ENCODE measurements at places on chromosomes 3 and 15.

DNA sequence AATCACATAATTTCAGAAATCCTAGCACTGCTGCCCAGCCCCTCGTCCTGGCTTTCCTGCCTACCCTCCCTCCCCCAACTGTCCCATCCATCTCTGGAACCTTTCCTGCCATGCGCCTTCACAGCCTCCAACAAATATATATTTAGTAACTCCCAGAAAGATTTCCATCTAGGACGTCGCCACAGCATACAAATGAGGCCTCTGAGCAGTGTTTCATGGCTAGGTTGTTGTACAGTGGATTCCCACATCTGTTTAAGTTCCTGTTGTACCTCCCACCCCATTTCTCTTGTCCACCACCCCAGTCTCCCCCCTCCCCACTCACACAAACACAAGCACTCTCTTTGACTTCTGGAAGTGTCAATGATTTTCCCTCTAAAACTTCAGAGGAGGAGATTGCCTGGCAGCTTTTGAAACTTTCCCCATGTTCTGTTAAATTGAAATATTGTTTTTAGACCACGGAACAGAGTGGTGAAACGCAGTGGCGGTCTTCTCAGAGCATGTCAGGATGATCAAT is 280.3 kb upstream of the RORA start:
- DNase-seq = no peak

DNA sequence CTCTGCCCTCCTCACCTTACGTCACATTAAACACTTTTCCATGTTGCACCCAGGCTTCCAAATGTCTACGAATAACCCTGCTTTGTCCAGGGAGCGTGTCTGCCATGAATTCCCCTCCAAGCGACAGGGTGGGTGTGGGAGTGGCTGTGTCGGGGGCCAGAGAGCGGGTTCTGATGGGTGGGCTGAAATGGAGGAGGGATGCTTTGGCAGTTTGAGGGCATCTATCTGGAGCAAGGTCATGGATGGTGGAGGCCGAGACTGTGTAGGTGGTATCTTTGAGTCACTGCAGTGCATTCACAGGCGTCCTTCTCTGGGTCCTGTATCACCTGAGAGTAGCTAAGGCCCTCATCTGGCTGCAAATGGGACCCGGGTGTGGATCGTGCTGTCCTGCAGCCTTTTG is 36.6 kb downstream of the SMAD6 start:
- no peak for DNase-seq

DNA sequence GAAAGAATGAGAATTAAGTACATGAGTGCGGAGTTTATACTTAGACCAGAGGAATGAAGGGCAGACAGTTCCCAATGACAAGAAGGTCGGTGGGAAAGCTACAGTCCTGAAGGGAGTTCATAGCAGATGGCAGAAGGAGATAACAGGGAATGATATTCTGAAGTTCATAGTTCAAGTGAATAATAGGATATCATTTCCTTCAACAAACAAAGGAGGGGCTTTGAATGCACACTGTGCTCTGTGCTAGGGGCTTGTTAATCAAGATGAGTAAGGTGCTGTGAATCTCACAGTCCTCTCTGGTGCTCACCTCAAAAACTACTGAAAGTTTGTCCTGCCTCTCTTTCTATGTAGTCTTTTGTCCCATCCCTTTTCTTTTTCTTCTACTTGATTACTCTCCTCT is 41.9 kb downstream of the SIDT1 start:
- peak; percentile 41 for DNase-seq

GRCh38 chr3:156615592-156616173 is 58.7 kb upstream of the TIPARP start:
- peak; percentile 67 for DNase-seq

GRCh38 chr3:143970773-143971358 is 757 bp upstream of the DIPK2A start:
- DNase-seq = peak; percentile 74

DNA sequence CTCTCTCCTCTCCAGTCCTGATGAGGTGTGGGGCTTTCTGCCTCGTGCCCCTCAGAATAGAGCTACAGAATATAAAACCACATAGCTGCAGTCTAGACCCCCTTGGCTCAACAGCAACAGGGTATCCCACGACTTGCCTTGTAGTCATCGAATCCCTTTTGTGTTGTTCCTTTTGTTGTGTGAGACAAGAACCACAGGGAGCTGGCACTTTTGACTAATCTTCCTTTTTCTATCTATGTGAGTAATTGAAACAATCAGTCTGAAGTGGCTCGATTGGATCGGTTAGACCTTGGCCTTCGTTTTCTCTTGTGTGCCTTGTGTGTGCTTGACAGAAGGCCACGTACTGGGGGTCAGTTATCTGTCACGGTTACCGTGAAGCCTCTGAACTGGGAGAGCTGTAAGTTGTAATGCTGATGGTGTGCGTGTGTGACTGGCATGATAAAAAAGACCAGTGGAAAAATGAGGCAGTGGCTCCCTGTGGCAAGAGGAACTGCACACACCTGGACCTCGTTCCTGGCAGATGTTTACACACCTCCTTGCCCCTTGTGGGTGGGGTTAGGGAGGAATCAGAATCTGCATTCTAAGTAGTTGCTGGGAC is 23.2 kb upstream of the IQCF6 start:
- no peak for DNase-seq

GRCh38 chr15:42632105-42632675 is 56.8 kb downstream of the STARD9 start:
- no peak for DNase-seq

DNA sequence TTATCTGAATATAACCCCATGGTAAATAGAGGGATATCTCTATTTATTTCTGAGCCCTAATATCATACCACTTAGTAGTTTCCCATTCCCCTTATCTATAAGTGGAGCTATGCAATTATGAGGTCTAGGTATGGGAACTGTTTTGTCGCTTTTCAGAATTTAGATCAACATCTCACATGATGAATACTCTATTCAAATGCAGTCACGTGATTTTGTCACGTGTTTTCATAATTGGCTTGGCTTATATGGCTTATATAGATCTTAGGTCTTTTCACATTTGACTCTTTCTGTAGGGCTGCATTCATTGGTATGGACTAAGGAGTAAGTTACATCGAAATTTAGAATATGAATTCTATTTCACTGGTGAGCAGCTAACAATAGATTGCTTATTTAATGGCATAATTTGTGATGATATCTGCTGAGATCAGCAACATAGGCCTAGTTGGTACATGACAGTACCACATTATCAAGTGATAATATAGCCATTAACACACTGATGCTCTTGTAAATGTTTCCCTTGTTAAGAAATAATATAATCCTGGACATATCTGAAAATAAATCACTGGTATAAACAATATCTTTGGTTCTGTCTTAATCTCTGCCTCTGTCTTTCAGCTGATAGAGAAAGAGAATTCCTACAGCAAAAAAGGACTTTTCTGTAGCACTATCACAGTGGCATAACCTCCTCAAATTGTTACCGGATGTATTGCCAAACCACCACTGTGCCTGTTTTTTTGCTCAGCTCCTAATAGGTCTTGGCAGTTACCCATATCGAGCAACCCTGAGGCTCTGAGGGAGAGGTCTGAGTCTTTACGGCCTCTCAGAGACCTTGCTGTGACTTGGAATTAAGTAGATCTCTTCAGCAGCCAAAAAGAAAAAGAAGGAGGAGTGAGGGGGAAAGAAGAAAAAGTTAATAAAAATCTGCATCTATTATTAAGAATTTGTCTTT is 357.1 kb downstream of the ZPLD1 start:
- DNase-seq = no peak

GRCh38 chr3:16886303-16886683 is 1.5 kb downstream of the PLCL2 start:
- DNase-seq = peak; percentile 20

DNA sequence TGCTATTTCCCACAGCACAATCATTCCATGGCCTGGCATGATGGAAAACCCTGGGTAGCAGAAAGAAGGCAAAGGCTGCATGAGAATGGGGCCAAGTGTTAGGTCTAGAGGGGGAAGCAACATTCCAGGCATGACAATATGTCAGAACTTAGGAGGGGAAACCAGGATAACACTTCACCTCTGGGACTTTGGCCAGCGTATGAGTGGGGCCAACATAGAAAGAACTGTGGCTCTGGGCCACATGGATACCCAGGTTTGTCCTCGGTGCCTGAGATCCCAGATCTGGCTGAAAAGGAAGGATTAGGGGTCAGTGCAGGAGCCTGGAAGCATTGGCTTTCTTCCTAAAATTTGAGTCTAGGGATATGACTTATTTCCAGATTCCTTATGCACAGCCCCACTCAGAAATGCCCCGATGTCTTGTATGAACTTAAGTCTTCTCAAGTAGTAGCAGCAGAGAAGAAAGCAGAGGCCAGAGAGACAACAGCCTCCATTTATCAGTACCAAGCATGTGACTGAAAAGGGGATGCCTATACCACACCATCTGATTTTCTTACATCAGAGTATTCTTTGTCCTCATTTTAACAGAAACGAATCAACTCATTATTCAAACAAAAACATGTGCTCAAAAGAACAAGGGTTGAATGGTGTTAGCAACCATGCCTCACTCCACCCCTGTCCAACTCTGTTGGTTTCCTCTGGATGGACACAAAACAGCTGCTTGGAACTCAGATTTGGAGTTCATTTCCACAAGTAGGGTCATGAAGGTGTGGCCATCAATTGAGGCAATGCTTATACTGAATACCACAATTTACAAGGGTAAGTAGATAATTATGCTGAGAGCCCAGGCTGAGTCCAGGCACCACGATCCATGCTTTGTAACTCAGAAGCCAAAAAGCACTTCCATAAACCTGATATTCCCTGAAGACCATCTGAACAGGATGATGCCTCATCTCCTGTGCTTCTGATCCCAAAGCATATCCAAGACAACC is 43.7 kb upstream of the NDUFB4 start:
- no peak for DNase-seq

DNA sequence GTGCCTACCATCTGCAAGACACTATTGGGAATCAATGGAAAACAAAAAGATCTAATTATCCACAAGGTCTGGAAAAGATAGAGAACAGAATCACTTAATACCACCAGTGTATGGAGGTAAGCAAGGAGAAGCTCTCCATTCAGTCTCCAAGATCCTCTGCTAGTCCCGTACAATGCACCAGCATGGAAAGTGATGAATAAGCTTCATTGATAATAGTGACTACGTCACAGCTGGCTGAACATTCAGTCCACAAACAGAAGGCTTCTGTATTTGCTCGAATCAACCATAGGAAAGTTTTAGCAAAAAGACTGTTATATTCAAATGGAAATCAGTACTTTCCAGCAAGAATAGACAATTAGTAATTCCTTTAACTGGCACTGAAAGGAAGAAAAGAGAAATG is 42.9 kb downstream of the IGSF11 start:
- DNase-seq = no peak

DNA sequence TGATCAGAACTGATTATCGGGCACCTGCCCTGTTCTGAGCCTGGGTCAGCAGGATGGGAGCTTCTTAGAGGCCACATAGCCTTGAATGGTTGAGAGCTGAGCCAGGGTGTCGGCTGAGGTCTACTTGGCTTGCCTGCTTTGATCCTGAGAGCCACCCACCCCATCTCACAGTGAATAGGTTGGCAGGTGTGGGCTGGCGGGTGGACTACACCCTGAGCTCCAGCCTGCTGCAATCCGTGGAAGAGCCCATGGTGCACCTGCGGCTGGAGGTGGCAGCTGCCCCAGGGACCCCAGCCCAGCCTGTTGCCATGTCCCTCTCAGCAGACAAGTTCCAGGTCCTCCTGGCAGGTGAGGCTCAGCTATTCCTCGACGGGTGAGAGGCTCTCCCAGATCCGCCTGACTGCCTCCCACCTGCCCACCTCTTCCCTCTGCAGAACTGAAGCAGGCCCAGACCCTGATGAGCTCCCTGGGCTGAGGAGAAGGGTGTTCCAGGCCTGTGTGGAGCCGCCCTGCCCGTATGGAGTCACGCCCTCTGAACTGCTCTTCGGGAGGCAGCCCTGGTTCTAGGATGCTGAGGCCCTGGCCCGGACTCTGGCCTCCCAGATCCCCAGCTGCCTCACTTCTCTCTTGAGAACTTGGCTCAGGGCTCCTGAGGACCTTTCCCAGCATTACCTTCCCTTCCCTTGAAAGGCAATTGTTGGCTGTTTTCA is 3.8 kb downstream of the COMMD4 start:
- DNase-seq = no peak

DNA sequence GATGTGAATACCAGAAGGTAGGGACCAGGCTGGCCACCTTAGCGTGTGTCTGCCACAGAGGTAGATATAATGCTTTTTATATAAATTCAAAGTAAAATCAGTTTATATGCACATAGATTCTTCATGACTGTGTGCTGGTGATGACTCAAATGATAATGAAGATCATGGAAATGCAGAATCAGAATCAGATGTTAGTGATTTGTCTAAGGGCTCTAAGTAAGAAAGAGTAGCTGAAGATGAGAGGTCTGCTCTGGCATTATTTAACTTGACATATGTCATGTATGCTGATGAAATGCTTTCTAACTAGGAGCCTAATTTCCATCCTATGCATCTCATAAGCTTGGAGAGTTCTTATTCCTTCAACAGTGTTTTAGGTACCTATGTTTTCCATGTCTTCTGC is 50.3 kb upstream of the DPH6 start:
- no peak for DNase-seq
